Right forelimb (tissue), 1 donor: ENCODE measurements at places on chromosomes 7 and 10.
A peak's percentile ranks its signal among the peaks of the same experiment; 100 is the strongest.

DNA sequence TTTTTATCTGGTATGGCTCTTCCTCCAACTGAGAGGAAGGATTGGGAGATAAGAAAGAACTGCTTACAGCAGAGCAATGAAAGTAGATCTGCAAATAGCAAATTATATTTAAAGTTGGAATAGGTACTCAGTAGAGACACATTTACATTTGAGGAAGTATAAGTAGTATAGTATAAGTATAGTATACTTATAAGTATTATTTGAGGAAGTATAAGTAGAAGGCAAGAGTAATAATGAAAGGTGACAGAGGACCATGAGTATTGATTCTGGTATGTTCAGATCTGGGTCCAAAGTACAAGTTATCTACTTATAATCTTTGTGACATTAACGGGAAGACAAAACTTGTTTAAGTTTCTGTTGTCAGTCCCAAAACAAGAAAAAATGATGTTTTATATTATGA is 527.6 kb upstream of the SORCS1 start:
- DNase-seq = no peak

DNA sequence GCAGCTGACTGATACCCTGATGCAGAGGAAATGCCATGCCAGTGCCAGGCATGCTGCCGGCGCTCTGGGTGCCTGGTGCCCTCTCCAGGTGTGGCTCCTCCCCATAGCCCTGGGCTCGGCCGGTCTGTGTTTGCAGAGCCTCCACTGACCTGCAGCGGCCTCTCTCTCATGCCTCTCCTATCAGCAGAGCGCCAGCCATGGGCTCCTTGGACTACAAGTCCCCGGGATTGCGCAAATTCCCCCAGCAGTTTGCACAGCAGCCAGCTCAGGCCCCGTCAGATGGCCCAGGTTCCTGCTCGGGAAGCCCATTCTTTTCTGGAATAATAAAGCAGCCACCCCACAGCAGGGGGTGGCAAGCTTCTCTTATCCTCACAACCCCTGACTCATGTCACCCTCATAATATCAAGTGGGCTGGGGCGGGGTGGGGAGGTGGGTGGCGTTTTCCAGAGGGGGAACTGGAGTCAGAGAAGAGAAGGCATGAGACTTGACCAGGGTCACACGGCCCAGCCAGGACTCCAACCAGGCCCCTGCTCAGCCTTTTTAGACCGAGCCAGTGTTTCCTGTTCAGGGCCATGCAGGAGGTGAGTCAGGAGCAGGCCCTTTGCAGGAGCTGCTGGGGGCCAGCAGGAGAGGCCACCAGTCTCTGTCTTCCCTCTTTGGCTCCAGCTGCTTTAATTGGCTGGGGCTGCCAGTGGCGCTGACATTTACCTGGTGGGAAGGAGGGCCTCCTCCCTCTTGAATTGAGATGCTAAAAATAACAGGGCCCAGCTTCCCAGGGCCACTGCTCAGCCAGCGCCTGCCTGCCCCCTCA is 58.6 kb downstream of the ZMIZ1 start:
- no peak for DNase-seq

DNA sequence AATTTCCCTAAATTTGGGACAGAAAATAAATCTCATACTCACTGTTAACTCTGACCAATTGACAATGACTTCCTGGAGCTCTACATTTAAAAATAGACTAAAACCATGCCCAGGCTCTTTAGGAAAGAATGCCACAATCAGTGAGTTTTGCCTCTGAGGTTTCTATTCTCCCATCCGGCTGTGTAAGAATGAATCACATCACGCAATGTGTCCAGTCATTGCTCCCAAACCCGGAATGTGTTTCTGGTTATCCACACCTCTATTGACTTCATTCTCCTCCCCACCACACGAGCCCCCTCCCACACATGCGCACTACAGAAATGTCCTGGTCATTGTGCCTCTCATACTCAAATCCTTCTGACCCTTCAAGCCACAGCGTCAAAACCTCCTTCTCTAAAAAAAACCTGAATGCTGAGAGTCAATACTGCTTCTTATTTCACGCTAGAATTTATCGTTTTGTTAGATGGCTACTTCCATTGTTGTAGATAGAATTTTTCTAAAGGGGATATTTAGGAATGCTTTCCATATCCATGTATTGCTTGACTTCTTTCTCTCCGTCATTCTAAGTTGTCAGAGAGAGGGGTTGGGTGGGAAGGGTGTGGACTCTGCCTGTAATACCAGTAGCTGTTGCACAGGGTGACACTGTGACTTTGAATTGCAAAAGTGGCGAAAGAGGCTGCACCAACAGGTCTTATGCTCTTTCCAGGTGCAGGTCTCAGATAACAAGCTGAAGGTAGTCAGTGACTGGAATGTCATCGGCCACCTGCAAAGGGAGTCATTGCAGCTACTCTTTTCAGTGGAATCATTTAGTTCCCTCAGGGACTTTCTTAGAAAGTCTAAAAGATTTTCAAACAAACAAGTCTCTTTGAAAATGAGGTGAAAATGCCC is 356.6 kb downstream of the PAXIP1 start:
- no peak for DNase-seq

DNA sequence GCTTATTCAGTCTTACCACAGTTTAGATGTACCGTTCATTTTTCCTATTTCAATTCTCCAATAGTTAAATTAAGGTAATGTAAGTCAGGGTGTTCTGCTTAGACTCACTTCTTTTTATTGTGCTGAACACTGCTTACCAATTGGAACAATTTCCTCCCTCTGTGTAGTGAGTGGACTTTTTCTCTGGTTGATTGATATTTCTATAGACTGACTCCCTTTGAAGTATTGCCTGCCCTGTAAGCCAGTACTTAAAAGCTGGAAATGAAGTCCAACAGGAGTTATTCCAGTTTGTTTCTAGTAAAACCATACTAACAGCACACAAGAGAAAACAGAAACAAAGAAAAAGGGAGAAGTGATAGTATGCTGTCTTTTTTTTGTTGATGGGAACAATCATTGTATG is 1674.9 kb downstream of the REEP3 start:
- DNase-seq = no peak

DNA sequence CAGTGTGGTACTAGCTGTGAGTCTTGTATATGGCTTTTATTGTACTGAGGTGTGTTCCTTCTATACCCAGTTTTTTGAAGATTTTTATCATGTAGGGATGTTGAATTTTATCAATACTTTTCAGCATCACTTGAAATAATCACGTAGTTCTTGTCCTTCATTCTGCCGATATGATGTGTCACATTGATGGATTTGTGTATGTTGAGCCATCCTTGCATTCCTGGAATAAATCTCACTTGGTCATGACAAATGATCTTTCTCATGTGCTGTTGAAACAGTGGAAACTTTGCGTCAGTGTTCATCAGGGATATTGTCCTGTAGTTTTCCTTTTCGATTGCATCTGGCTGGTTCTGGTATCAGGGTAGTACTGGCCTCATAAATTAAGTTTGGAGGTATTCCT is 7.1 kb upstream of the PRKAR1B start:
- no peak for DNase-seq

GRCh38 chr10:129741978-129742741 is 221.9 kb downstream of the EBF3 start:
- DNase-seq = no peak

GRCh38 chr7:156790264-156790663 is 102.7 kb downstream of the LMBR1 start:
- no peak for DNase-seq

GRCh38 chr10:72334825-72335393 is 19.8 kb downstream of the DNAJB12 start:
- DNase-seq = peak; percentile 83

DNA sequence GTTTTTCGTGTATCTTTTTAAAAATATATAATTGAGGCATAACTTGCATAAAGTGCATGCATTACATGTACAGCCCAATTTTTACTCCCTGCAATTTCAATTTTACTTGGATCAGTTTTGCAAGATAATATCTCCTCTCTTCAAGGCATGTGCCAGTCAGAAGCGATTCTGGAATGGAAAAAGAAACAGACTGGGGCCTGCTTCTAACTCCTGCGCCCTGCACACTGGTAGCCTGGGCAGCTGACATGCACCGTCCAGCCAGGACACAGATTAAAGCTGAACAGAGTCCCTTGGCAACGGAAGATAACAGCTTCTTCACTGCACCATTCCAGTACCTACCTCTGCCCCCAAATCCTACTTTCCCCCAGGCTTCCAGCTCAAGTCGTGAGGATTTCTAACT is 182.1 kb downstream of the FAM107B start:
- no peak for DNase-seq

DNA sequence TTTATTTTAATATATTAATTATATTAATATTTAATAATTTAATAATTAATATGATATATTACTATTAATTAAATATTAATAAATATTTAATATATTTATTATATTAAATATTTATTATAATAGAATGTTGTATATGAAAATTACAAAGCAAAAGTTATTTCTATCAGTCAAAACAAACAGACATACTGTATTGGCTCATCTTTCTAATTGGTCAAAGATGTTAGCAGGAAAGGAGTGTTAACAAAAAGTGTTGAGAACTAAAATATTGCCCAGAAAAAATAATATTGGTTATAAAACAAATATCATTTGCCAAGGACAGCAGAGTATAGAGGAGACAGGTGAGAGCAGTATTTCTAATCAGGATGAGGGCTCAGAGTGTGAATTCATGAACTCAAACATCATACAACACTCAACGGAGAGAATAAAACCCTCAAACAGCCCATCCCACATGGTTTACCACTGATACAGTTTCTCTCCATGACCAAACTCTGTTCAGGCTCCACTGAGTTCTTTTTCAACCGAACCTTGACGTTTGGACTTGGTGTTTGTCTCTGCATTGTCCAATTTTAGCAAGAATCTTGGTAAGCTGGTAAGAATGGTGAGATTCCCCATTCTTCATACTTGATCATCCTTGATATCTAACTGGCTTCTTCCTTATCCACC is 58.0 kb downstream of the TSPAN12 start:
- no peak for DNase-seq

GRCh38 chr7:151717415-151717814 is 159.5 kb downstream of the PRKAG2 start:
- DNase-seq = no peak

DNA sequence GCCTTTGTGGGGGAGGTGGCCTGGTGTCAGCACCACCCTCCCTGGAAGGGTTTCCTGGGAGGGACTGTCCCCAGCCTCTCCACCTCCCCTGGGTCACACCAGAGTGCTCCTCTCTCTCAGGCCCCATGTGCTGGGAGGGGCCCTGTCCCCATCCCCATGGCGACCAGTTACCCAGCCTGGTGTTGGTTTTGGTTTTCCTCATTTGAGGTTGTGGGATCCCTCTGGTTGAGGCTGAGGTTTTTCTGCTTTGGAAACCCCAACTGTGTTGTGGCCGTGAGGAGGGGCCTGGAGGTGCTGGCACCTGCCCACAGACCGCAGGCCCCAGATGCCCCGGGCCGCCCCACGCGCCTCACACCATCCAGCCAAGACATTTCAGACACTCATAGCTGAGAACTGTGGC is 106.3 kb downstream of the GRK5 start:
- DNase-seq = no peak

- no peak for DNase-seq
Measured at GRCh38 chr7:94129443-94130140, 125.4 kb upstream of the BET1 start.

GRCh38 chr10:7025296-7025695 is 385.5 kb downstream of the SFMBT2 start:
- no peak for DNase-seq

DNA sequence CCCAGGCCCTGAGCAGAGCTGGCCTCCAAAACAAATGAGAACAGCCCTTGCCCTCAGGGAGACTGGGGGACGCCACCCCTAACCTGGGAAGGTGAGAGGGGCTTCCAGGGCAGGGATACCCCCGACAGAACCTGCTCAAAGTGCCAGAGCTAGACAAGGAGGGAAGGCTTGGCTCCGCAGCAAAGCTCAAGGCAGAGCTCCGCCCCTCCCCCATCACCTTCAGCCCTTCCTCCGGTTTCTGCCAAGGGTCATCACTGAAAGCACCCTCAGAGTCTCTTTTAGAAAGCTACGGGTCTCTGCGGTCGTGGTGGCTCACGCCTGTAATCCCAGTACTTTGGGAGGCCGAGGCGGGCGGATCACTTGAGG is 73.4 kb upstream of the CUX1 start:
- no peak for DNase-seq

GRCh38 chr7:130606161-130606560 is 62.4 kb downstream of the COPG2 start:
- no peak for DNase-seq

DNA sequence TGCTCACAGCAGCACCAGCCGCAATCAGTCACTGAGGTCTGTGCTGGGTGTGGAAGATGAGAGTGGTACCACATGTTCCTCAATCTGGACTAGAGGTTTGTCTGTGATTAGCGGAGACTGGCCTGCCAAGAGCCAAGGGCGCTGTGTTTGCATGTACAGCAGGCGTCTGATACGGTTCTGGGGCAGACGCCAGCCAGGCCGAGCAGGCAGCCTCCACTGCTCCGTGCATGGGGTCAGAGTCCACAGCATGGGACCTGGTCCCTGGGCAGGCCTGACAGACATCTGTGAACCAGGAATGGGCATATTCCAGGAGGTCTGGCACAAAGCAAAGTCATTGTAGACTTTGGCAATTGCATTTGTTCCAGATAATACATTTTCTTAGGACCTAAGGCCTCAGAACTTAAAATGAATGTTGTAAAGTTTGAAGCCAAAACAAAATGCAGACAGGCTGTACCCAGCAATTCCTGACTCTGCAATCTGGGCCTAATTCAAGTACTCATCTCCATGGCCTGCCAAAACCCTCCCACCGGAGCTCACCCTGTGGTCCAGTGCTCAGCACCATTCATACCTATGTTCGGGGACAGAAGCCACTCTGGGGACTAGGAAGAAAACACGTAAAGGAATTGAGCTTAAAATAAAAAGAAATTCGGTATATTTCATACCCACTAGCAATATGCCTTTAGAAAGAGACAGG is 50.0 kb upstream of the FAM20C start:
- DNase-seq = no peak

DNA sequence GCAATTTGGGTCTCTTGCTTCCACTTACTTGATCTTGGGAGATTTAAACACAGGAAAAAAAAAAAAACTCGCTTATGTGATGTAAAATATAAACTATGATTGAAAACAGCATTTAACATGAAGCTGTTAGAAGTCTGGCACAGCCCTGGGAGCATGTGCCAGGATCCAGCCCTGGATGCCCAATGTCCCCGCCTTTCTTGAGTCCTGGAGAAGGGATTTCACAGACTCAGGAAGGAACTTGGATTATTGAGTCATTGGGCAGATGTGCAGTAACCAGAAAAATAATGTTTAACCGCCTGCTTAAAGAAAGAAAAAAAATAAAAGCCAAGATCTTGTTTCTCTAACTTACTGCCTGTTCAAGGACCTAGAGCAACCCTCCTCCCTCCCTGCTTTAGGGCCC is 3.7 kb upstream of the JCAD start:
- DNase-seq = peak; percentile 63

GRCh38 chr10:22683140-22683389 is 31.3 kb downstream of the PIP4K2A start:
- DNase-seq = no peak
